ENCODE measurements at places on chromosomes 6 and 20.

DNA sequence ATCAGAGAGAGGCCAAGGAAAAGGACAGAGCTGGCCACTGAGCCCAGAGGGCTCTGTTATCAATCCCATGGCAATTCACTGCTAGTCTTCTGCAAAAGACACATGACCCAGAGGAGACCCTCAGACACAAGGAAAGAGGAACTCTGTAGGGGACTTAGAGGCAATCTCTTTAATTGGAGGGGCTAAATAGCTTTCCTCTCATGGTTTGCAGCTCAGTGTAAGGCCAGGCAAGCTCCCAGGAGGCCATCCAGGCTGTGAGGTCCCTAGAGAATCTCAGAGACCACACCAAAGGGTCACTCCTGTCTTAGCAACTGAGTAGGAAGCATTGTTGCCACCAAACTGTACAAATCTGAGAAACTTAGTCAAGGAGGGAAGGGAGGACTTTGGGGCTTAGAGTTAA is 10.0 kb upstream of the HLA-DOA start:
- no peak for DNase-seq

- DNase-seq = no peak
Measured at GRCh38 chr6:26025047-26025893, 62.0 kb upstream of the HFE start.

DNA sequence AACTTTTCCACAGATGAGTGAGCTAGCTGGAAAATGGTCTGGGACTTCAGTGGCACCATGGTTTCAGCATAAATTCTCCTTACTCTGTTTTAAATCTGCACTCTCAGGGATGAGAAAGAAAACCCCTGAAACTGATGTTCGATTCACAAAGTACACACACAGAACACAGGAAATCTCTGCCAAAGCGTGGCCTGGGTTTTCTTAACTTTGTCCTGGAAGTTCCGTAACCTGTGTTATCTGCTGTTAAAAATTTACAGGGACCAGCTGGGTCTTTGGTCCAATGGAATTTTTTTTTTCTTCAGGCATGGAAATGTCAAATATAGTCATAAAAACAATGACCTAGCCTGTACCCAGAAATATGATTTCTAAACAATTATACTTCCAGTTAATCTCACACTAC is 7.3 kb downstream of the SCML4 start:
- DNase-seq = no peak

DNA sequence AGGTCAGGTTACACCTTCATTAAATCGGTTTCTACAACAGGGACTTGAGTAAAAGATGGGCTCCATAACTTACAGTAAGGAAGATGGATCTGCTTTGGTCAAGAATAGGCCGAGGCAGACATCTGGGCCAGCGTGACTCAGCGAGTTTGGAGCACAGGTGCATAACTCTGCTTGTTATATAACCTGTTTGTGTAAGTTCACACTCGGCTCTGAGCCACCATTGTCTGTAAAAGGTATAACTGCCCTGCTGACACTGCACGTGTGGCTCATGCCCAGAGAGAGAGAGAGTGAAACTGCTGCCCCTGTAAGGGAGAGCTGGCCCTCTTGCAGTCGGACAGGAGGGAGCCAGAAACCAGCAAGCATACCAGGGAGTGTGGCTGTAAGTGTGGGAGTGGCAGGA is 737.9 kb upstream of the SLC35B3 start:
- no peak for DNase-seq

DNA sequence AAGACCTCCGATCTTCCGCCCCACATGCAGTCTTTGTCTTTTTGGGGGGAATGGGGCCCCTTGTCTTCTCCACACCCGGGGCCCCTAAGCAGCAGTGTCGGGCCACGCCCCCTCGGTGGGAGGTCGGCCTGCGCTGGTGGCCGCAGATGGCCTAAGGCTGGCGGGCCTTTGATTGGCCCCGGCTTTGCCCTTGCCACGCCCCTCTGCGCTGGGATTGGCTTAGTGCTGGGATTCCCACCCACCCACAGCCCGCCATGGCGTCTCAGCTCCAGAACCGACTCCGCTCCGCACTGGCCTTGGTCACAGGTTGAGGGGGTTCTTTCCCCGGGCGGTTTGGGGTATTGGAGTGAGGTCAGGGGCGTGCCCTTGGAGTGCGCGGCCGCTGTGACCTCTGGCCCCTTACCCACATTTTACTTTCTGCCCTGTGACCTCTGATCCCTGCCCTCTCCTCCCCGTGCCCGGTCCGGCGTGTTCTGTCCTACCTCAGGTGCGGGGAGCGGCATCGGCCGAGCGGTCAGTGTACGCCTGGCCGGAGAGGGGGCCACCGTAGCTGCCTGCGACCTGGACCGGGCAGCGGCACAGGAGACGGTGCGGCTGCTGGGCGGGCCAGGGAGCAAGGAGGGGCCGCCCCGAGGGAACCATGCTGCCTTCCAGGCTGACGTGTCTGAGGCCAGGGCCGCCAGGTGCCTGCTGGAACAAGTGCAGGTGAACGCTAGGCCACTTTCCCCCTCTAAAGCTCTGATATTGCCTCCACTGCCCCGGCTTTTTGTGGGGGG is at the start of gene HSD17B8:
Gene HSD17B8, plus strand, starts transcription at position 241 of the 776 bp plus-strand sequence. Its CDS starts 14 bp downstream, at position 255.
- DNase-seq = peak; percentile 91

GRCh38 chr6:43616725-43617472 is 12.2 kb downstream of the GTPBP2 start:
- no peak for DNase-seq

DNA sequence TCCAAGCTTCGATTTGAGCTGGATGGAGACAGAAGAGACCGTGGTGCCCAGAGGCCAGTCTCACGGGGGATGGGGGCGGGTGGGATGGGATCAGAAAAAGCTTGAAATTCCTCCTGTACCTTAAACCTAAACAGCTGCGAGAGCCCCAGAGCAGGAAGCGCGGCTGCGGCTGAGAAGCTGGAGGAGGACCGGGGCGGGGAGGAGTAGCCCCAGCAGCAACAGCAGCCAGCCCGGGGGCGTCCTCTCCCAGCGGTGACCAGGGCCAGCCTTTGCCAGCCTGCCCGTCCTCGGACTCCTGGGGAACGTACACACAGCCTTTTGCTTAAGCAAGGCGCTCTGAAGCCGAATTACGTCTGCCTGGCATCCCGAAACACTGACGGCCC is 17.4 kb upstream of the PRDM13 start:
- peak; percentile 53 for DNase-seq

DNA sequence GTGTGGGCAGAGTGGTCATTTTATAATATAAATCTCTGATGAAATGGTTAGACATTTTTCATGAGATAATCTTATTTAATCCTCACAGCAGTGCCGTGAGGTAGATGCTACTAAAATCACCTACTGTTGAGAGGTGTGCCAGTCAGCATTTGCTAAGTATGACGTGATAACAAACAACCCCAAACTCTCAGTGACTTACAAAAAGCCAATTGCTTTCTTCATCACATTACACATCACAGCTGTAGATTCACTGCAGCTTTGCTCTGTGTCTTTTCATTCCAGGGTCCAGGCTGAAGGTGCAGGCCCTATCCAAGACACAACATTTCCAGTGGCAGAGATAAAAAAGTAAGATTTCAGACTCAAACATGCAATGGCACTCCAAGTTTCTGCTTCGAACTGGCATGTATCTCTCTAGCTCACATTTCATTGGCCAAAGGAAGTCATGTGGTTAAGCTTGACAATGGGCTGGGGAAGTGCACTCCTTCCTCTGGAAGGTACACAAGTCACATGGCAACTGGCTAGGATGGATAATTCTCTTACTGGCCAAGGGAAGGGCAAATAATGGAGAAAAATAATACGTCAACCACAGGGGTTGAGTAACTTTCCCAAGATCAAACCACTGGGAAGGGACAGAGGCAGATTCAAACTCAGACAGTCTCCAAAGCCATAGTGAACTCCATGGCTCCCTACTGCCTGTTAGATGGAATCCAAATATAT is 69.5 kb upstream of the EPB41L1 start:
- DNase-seq = no peak

GRCh38 chr20:62223571-62223970 is 3.5 kb upstream of the HRH3 start:
- DNase-seq = no peak

DNA sequence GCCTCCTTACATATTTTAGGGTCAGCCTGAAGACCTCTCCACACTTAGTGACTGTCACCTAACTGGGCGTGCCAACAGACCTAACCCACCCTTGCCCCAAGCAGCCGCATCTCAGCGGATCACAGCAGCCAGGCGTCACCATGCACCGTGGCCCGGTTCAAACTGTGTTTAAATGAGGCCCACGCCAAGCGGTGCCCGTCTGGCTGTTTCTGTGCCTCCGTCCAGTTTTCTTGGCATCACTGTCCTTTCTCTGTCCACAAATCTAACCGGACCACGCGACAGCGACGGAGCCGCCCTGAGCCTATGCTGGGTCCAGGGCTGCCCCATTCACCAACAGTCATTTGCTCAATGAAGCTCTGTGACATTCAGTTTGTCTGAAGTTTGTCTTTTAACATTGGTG is 393.3 kb downstream of the THBS2 start:
- DNase-seq = no peak

GRCh38 chr6:4366635-4367395 is 231.4 kb upstream of the ECI2 start:
- no peak for DNase-seq

GRCh38 chr6:45773906-45774305 is 241.8 kb downstream of the CLIC5 start:
- no peak for DNase-seq

DNA sequence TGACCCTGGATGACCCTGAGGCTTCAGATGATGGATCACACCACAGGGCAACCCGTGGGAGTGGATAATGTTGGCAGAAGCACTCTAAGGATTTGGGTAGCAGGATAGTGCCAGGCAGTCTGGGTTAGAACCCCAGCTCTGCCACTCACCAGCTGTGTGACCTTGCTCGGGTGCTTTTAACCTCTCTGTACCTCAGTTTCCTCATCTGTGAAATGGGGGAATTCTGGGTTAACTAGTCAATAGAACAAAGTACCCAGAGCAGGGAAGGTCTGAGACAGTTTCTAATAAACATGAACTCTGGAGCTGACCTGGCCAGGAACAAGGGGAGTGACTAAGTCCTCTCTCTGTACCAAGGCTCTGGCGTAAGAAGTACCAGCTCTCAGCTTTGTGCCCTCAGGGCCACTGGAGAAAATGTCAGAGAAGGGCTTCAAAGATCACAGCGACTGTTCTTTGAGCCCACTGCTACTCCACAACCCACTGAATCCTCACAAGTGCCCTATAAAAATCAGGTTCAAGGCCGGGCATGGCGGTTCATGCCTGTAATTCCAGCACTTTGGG is 14.7 kb upstream of the NOL4L start:
- no peak for DNase-seq

DNA sequence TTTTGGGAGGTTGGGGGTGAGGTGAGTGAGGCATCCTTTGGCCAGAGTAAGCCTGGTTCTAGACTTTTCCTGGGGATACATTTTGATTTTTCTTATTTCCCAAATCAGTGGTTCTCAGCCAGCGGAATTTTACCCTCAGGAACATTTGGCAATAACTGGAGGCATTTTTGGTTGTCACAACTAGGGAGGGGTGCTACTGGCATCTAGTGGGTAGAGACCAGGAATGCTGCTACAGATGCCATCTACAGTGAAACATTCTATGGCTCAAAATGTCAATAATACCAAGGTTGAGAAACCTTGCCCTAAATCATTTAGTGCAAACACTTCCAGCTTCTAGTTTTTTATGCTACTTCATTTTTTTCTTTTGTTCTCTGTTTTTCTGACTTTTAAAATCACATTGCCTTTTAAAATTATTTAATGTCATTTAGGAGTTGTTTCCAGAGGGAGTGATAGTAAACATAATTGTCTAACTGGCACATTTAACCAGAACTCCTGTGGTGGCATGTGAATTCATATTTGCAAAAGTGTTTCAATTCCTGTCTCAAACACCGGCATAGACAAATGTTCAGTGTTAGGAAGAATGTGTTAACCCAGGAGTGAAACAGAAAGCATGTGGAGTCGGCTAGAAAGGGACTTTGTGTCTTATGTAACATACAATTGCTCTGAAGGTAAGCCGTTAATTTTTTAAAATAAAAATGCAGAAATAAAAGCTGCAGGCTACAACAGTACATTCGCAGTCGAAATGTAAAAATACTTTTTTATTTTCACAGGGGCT is 59.0 kb downstream of the QRSL1 start:
- DNase-seq = no peak

- DNase-seq = no peak
Measured at GRCh38 chr20:12977328-12978125, 31.2 kb upstream of the SPTLC3 start.

DNA sequence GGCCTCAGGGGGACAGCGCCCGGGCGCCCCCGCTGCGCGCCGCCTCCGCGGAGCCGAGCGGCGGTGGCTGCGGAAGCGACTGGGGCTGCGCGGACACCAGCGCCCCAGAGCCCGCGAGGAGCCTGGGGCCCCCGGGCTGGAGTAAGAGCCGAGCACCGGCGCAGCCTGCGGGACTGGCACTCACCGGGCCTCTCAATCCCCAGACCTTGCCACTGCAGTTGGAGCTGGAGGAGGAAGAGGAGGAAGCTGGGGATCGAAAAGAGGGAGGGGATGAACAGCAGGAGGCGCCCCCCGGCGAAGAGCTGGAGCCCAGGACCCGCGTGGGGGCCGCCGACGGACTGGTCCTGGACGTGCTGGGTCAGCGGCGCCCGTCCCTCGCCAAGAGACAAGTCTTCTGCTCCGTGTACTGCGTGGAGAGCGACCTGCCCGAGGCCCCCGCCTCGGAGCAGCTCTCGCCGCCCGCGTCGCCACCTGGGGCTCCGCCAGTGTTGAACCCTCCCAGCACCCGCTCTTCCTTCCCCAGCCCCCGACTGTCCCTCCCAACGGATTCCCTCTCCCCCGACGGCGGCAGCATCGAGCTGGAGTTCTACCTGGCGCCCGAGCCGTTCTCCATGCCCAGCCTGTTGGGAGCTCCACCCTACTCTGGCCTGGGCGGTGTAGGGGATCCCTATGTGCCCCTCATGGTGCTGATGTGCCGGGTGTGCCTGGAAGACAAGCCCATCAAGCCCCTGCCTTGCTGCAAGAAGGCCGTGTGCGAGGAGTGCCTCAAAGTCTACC is 590 bp downstream of the RNF217 start:
- peak; percentile 75 for DNase-seq

DNA sequence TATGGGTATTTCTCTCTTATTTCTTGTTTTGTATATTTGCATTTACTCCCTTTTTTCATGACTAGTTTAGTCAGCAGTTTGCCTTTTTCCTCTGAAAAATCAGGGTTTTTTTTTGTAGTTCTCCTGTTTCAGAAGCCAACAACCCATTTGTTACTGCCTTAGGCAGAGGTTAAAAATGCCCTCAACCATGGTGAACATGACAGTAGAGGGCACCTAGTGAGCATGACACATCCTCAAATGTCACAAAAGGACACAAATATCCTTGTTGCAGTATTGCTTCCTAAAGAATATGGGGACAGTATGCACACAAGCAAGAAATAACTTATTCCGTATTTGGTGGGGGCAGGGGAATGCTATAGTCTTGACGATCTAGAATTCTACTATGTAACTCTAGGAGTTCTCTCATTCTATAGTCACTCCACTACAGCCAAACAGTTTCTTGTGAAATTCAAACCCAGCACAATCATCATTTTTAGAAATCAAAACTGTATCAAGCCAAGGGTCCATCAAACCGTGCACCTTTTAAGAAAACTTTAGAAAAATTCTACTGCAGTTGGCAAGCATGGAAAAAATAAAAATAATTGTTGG is 47.0 kb downstream of the GOPC start:
- no peak for DNase-seq

GRCh38 chr6:32109114-32109764 is at the start of gene TNXB:
TSS of gene TNXB (minus strand) at chr6:32109338. CDS start at chr6:32098198, 11,140 bp downstream.
- no peak for DNase-seq

All from D341Med (cell line).